Spinal cord (tissue), 10 donors: ENCODE measurements at places on chromosomes 2 and 18.

- no peak for DNase-seq
These were observed 86.1 kb downstream of the GBX2 start for GRCh38 chr2:236082061-236082460.

- DNase-seq: no peak
These were observed 12.5 kb upstream of the SLC38A11 start for GRCh38 chr2:164967781-164968228.

GRCh38 chr2:101830146-101830545 is 132.6 kb downstream of the MAP4K4 start:
- no peak for DNase-seq

DNA sequence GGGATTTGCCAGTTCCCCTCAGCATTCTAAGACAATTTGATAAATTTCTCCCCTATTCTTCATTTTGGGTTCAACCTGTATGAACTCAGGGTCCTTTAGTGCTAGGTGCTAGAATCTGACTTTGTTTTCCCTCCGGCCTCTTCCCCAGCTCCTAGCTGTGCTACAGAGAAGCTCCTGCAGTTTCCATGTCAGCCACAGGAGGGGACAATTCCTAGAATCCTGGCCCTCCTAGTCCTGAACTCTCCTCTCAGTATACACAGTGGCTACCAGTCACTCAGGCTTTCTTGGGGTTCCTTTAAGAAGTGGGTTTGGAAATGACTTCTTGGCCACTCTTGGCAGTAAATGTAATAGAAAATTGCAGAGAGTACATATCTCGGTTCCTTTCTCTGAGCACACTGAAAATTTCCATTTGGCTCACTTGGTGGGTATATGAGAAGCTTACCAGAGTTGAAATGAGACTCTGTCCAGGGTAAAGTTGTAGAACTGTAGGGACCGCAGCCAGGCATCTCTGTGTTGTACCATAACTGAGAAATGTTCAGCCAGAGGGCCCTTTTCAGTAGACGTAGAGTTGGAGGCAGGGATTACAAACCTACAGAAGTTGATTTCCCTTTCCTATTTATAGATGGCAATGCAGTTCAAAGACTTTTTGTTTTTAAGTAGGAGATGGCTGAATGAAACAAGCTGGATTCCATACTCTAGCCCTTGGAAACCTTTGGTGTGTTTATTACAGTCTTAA is 5.0 kb upstream of the CHST10 start:
- DNase-seq: peak; percentile 69

GRCh38 chr2:201618744-201619662 is 24.3 kb downstream of the TMEM237 start:
- no peak for DNase-seq

DNA sequence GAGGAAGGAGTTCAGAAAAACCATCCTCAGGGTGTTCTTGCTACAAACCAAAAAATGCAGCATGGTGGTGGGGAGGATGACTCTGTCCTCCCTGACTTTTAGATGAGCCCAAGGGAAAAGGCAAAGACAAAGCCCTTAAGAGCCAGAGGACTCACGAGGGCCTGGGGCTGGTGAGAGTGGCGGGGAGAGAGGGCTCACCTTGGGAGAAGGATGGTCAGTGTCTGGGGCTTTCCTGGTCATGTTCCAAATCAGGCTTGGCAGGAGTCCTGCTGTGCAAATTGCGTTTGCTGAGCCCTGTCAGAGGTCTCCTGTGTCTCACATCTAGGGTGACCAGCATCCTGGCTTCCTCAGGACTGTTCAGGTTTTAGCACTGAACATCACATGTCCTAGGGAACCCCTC is 4.7 kb downstream of the UGT1A1 start:
- no peak for DNase-seq

DNA sequence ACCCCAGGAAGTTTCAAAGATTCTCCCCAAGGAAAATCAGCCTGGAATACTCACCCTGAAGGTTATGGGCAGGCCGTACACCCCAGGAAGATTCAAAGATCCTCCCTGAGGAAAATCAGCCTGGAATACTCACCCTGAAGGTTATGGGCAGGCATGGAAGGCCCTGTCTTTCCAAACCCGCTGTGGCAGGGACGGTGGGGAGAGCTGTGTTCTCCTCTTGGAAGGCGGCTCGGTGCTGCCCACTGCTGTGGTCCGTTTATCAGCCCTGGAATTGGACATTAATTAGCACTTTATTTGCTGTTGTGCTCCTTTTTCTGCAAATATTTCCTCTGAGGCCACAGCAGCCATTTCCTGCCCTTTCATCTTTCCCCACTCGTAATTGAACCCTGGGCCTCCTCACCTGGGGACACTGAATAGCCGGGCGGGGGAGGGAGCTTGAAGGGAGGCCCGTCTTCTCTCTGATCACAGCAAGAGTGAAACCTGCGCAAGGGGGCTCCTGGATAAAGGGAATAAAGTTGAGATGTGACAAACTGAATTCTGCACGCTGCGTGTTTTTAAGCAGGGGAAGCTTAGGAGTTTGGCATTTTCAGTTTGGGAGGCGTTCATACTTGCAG is 308.7 kb upstream of the SALL3 start:
- DNase-seq: no peak

- peak; percentile 62 for DNase-seq
These were observed 1.5 kb downstream of the EPAS1 start for GRCh38 chr2:46298522-46299353.

GRCh38 chr2:161238560-161239325 is 69.5 kb upstream of the PSMD14 start:
- DNase-seq: peak; percentile 71

DNA sequence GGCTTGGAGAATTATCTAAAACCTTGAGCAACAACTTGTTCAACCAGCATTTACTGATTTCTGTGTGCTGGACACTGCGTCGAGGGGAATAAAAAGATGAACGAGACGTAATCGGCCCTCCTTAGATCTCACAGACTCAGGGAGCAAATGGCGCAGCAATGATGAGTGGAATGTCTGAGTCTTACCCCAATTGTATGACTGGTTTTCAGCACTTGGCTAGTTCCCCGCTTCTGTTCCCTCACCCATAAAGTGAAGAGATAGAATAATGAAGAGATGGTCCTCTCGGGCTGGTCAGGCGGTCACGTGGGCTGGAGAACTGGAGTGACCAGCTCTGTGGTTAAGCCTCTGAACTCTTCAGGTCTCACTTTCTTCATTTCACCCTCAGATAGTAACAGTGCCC is 17.3 kb upstream of the GATA6 start:
- no peak for DNase-seq

GRCh38 chr2:120873958-120874887 is 138.6 kb downstream of the GLI2 start:
- peak; percentile 82 for DNase-seq

- DNase-seq: no peak
These were observed 145.9 kb downstream of the KLHL29 start for GRCh38 chr2:23530909-23531276.

DNA sequence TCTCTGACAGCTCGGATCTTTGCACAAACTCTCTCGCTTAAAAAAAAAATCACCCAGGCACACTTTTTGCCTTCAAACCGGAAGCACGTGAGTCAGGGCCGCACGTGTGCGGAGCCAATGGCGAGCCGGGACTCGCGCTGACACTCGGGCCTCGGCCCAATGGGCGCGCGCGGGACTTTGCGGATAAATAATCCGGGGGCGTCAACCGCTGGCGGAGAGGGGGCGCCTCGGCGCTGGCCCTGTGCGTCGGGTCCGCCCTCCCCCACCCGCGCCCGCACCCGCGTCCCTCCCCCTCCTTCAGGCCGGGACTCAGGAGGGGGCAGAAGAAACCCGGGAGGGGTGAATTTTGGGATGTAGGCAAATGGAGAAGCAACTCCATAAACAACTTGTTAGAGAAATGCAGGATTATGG is 319 bp upstream of the EN1 start:
- peak; percentile 76 for DNase-seq

DNA sequence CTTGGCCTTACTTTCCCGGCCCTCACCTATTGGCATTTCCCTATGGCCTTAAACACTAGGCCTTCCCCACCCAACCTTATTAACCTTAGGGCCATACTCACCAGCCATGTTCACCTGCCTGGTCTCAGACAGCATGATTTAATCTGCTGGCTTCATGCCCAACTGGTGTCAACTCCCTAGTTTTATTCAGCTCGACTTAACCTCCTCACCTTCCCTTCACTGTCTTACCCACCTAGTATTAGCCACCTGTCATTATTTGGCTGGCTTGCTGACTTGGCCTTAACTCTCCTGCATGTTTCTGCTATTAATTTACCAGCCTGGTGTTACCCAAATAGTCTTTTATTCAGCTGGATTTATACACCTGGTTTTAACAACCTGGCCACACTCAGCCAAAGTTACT is 136.0 kb upstream of the ZSWIM2 start:
- no peak for DNase-seq

- DNase-seq: no peak
These were observed 127.1 kb downstream of the FMNL2 start for GRCh38 chr2:152462120-152462519.

GRCh38 chr2:224030786-224031185 is 8.3 kb downstream of the SERPINE2 start:
- no peak for DNase-seq

DNA sequence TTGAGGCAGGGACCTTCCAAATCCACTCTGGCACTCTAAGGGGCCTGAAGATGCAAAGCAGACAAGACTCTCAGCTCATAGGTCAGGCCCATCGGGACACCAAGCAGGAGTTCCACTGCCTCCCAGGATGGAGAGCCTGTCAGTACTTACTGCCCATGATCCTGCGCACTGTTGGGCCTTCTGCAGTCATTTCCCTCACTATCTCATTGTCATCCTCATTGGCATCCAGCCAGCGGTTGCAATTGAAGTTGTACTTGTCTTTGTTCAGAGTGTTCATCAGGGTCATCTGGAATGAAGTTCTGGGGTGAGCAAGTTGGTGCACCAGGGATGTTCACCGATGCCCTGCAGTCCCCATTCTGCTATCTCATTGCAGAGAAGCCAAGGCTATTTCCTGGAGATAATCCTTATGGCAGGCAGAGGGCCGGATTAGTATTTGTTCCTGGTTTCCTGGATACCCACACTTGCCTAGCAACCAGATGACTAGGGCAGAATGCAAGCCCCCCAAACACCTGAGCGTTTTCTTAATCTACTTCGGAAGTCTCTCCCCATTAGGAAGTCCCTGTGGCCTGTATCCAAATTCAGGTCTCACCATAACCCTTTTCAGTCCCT is 65.1 kb downstream of the LOXHD1 start:
- DNase-seq: no peak

GRCh38 chr2:162254236-162254871 is 11.1 kb upstream of the FAP start:
- no peak for DNase-seq

- DNase-seq: no peak
These were observed 26.9 kb downstream of the SDC1 start for GRCh38 chr2:20198001-20198400.
